ENCODE measurements at places on chromosomes 1 and 21. TPM values are rescaled to one million over a fixed set of nuclear protein-coding genes. Genes with fewer than 3 reads are reported as not detected.

GRCh38 chr1:207958376-207959139 lies 47.6 kb upstream of the CD34 start:
- DNase-seq = no peak
- peak overlapping the region; percentile 49 for H3K4me3 ChIP-seq
- H3K27me3 ChIP-seq = no peaks in the 10 kb centered on the region
- no peaks in the 10 kb centered on the region for H3K36me3 ChIP-seq
- H3K27ac ChIP-seq = peak overlapping the region; percentile 91

Gene ANKRD65
- polyA plus RNA-seq = 0.69 TPM

Gene ELAPOR1
- polyA plus RNA-seq = 7.2 TPM

DNA sequence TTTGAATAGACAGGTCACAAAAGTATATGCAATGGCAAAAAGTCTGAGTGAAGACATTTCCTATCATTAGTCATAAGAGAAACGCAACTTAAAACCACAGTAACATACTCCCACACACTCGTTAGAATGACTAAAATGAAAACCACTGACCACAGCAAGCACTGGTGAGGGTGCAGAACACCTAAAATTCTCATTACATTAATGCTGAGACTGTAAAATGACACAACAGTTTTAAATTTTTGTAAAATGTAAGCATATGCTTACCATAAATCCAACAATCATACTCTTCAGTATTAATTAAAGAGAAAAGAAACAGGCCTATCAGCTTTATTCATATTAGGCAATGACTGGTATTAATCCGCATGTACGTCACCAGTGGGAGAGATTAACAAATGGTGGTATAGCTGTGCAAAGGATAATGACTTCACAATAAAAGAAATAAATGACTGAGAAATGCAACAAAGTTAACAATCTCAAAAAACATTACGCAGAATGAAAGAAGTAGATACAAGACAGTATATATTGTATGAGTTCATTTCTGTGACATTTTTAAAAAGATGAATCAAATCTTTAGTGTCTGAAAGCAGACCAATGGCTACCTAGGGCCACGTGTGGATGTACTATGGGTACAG lies 253.5 kb downstream of the AKT3 start:
- H3K36me3 ChIP-seq = no peaks in the 10 kb centered on the region
- H3K4me1 ChIP-seq = no peaks in the 10 kb centered on the region
- H3K4me3 ChIP-seq = no peak overlapping the region
- no peak overlapping the region for H3K27ac ChIP-seq
- no peaks in the 10 kb centered on the region for H3K27me3 ChIP-seq

- no peak overlapping the region for H3K27ac ChIP-seq
- H3K4me3 ChIP-seq = no peak overlapping the region
- DNase-seq = no peak
- no peaks in the 10 kb centered on the region for H3K36me3 ChIP-seq
- no peaks in the 10 kb centered on the region for H3K27me3 ChIP-seq
Measured at GRCh38 chr21:37413553-37414291, 47.1 kb downstream of the DYRK1A start.

Gene TPRG1L
- polyA plus RNA-seq = 105 TPM

Gene CDKN2C
- polyA plus RNA-seq = 12.0 TPM

DNA sequence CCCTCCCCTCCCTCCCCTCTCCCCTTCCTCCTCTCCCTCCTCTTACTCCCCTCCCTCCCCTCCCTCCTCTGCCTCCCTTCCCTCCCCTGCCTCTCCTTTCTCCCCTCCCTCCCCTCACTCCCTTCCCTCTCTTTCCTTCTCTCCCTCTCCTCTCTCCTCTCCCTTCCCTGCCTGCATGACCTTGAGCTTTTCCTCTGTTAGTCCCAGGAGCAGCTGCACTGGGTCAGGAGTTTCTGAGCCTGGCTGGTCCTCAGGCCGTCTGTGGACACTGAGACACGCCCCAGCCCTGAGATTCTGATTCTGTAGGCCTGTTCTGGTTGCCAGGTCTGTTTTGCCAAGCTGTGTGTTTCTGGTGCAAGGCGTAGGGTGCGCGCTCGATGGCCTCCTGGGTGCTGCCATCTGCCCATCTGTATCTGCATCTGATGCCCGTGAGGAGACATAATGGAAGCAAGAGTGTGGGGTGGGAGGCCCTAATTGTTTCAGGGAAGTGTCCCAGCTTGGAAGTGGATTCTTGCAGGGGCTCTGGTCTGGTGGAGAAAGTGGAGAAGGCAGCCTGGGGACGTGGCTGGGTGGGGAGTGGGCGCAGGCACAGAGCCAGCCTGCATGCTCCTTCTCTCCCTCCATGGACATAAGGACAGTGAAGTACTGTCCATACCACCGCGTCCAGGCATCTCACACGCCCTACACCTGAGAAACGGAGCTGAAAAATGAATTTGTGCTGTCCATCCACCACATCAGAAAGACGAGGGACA lies 97.2 kb downstream of the WDR4 start:
- H3K36me3 ChIP-seq = no peaks in the 10 kb centered on the region
- H3K4me3 ChIP-seq = peak overlapping the region; percentile 43
- no peaks in the 10 kb centered on the region for H3K4me1 ChIP-seq

Gene TRNP1
- polyA plus RNA-seq = 3.0 TPM

Gene TARS2
- polyA plus RNA-seq = 4.6 TPM

Gene SDC3
- 6.5 TPM for polyA plus RNA-seq

DNA sequence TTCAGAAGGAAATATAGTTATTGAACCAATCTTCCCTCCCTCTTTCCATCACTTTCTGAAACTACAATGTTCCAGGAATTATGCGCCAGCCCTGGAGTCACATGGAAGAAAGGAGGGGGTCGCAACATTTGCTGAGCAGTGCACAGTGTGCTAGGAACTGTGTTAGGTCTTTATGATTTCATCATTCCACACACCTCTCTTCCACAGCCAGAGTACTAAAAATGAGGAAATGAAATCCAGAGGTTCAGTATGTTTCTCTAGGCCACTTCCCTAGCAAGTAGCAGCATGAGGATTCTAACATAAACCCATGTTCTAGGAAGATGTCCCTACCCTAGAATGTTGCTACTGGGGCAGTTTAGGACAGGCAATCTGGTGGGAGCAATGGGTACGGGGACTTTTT lies 158.1 kb downstream of the SLC45A1 start:
- peaks cover 50% of the 10 kb centered on the region for H3K4me1 ChIP-seq
- H3K27me3 ChIP-seq = no peaks in the 10 kb centered on the region
- no peak overlapping the region for H3K4me3 ChIP-seq
- no peaks in the 10 kb centered on the region for H3K36me3 ChIP-seq
